ENCODE measurements at places on chromosomes 16 and 17. TPM values are rescaled to one million over a fixed set of nuclear protein-coding genes. Genes with fewer than 3 reads are reported as not detected.
A peak's percentile ranks its signal among the peaks of the same experiment; 100 is the strongest.

The TP53TG3B gene
- total RNA-seq: not detected

GRCh38 chr16:72255786-72256185 is 83.8 kb upstream of the PMFBP1 start:
- no peak for DNase-seq

DNA sequence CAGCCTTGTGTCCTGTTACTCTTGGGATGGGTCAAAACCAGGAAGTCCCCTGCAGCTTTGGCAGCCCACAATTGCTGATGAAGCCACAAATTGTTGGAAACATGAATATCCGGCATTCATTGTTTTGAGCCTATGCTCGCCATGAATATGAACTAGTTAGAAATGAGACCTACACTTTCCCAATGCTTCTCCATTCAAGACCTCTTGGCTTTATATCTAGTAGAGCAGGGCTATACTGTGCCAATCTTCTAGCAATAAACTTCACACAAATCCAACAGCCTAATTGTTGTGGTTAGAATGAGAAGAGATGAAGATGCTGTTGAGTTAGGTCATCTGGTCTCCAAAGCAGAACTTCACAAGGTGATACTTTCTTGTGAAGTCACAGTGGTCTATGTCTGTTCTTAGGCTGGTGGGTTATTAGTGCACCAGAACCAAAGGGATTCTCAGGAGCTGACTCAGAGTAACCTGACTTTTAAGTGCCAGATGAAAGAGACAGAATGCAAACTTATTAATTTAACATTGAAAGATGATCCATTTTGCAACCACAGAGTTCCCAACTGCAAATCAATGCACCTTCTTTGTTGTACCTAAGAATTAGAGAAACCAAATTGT is 13.7 kb upstream of the KRT23 start:
- DNase-seq: no peak

The PERCC1 gene
- total RNA-seq: 0.25 TPM

DNA sequence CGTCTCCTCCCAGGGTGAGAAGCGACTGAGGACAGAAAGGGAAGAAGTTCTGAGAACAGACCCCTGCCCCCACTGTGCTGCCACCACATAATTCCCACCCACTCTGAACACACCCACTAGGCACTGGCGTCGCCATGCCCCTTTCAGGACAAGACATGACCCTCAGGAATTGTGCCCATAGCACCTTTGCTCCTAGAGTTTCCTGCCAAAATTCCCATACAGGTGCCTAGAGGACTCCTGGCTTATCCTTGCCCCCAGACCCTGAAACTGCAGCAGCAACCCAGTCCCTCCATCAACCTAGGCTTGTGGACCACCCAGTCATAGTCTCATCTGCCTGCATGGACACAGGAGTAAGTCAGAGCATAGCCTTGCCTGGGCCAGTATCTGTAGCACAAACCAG is 157.7 kb upstream of the ZNF267 start:
- DNase-seq: no peak

- DNase-seq: no peak
Measured at GRCh38 chr17:8966926-8967325, 1.4 kb upstream of the PIK3R5 start.

GRCh38 chr16:89723279-89724250 is 2.2 kb downstream of the ZNF276 start:
- DNase-seq: peak; percentile 86
